ENCODE measurements at places on chromosomes 13 and 19.

DNA sequence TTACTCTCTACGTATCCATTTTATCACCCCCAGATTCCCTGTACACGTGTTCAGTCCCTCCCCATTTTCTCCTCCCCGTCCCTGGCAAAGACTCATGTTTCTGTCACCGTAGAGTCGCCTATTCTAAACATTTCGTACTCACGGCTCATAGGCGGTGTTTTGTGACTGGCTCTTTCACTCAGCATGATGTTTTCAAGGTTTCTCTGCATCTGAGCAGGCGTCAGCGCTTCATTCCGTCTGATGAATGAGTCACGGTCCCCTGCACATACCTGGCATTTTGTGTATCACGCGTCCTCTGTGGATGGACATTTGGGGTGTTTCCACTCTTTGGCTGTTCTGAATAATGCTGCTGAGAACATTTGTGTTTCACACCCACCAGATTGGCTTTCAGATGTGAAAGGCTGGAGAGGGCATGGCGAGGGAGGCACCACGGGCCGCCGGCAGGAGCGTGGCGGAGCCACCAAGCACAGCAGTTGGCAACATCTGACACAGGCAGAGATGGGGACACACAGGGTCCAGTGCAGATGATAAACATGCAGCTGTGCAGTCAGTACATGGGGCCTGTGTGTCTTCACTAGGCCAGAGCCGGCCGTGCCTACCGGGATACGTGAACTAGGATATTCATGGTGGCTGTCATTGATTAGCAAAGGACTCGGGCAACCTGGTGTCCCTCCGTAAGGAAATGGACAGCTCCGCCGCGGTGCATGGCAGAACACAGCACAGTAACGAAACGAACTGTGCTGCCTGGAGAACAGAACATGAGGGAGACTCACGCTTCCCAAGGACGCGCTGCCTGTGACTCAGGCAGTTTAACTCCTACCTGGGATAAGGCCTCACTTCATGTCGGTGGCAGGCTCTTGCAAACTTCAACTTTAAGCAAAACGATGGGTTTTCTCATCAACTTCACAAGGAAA, 117.2 kb downstream of the ATP11A start:
- no peak for DNase-seq

DNA sequence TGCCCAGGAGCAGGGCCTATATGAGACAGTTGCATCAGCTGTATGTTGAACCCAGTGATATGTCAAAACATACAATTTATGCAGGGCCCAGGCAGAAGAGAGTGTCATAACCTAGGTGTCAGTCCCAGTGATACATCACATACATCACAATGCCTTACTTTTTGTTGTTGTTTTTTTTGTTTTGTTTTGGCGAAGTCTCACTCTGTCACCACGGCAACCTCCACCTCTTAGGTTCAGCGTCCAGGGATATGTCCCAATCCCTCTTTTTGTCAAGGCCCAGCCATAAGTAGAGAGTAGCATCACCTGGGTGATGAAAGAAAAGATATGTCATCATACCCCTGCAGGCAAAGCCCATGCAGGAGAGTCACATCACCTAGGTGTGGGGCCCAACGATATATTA, 56.8 kb upstream of the ZNF730 start:
- no peak for DNase-seq

- DNase-seq, result no peak
Observed at GRCh38 chr19:40178756-40179155, 12.5 kb upstream of the MAP3K10 start.

- DNase-seq, result no peak
Observed at GRCh38 chr19:18845961-18846360, 14.2 kb downstream of the UPF1 start.

- no peak for DNase-seq
Observed at GRCh38 chr19:45471111-45471930, 3.5 kb downstream of the FOSB start.

GRCh38 chr19:17311455-17312188, 2.3 kb downstream of the DDA1 start:
- no peak for DNase-seq

DNA sequence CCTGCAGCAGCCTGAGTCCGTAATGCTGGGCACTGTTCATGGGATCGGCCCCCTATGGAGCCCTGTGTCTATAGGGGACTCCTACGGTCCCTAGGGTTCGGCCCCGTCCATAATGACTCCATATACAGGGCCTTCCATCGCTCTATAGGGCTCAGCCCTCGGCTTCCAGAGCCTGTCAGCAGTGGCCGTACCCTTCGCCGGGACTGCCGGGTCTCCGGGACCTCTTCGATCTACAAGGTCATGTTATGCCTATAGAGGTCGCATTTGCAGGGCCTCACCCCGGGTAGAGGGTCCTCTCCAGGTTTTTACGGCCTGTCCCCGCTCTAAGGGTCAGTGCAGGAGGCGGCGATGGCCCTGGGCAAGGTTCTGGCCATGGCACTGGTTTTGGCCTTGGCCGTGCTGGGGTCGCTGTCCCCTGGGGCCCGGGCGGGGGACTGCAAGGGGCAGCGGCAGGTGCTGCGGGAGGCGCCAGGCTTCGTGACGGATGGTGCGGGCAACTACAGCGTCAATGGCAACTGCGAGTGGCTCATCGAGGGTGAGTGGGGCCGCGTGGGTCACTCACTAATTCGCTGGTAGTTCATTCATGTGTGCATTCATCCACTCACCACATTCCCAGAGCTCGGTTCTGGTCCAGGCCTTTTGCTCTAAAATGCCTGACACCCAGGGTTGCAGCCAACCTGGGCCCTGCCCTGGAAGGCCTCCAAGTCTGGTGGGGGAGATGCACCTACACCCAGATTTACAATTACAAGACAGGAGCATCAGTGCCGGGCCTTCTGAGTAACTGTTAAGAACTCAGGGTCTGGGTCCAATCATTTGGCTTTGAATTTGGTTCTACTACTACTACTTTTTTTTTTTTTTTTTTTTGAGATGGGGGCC, 699 bp downstream of the MEGF8 start:
- DNase-seq, result no peak

DNA sequence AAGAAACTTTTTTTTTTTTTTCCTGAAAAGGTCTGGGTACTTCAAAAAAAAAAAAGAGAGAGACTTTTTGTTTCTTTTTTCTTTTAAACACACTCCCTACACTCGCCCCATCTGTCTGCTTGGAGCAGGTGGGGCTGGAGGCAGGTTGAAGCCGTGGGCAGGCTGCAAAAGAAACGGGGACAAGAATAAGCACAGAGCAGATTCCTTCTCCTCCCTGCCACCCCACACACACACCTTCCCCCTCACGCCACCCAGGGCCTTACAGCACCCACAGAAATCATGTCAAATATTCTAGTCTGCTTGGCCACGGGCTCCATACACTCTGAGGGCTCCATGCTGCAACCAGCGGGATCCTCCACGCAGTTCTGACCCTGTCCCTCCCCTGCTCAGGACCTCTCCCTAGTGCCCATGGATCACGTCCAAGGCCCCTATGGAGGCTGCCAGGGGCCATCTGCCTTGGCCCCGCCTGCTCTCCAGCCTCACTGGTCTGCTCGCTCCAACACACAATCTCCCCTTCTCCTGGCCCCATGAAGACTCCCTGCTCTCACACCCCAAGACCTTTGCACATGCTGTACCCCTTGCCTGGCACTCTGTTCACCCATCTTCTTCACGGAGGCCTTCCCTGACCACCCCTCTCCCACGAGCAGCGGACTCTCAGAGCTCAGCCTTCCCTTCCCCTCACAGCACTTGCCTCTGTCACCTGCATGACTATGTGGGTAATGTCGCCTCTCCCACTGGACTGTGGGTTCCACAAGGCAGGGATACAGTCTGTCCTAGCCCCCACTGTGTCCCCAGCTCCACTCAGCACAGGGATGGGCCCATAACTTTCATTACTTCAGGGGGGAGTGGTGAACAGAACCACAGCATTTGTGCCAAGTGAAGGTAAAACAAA, 11.4 kb downstream of the AKT2 start:
- no peak for DNase-seq

- no peak for DNase-seq
Observed at GRCh38 chr19:31037286-31037980, 311.8 kb downstream of the TSHZ3 start.

DNA sequence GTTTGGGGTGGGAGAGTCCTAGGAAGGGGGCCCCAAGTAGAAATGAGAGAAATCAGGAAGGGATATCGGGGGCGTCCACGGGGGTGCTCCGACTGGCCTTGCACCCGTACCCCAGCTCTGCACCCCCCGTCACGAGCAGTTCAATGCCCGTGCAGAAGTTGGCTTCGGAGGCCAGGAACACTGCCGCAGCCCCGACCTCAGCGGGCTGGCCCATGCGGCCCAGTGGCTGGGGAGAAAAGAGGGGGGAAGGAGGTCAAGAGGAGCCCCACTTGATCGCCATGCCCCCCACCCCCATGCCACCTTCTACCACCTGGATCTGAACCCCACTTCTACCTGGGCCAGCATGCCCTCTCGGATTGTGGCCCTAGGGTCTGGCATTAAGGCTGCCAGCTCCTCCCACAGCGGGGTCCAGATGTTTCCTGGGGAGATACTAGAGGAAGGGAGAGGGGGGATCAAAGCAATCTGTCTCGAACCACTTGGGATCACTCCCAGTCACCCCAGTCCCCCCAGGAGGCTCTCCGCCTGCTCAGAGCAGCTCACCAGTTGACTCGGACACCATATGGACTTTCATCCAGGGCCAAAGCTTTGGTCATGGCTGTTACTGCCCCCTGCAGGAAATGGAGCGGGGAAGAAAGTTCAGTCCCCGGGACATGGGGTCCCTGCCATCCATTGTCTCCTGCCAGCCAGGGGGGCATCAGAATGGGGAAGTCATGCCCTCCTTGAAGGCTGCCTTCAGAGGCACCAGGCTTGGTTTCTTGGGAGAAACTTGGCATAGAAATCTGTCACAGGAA, 2.5 kb upstream of the BCAT2 start:
- DNase-seq, result no peak
